MV-4-11 (cell line): ENCODE measurements at places on chromosomes 7 and 10.

DNA sequence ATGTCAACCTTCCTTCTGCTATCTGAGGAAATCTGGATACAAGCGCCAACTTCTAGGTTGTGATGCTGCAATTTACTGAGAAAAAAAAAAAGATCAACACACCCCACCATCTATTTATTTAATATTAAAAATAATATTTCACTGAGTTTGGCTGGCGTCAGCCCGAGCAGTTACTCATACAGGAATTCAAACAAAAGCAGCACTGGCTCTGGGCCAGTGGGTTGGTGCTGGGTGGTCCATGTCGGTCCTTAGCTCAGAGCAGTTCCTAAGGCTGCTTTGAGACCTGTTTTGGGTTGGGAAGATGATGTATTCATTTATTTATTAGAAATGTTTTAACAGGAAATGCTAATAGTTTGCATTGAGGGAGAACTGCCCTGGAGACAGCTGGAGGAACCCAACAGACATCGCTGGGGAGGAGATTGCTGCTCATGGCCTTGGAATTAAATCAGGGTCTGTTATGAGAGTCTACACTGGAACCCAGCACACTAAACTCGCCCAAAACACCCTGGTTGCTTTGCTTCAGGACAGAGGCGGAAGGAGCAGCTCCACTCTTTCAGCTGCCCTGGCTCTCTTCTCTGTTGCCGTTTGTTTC, 36.3 kb upstream of the GOT1 start:
- DNase-seq, result no peak

DNA sequence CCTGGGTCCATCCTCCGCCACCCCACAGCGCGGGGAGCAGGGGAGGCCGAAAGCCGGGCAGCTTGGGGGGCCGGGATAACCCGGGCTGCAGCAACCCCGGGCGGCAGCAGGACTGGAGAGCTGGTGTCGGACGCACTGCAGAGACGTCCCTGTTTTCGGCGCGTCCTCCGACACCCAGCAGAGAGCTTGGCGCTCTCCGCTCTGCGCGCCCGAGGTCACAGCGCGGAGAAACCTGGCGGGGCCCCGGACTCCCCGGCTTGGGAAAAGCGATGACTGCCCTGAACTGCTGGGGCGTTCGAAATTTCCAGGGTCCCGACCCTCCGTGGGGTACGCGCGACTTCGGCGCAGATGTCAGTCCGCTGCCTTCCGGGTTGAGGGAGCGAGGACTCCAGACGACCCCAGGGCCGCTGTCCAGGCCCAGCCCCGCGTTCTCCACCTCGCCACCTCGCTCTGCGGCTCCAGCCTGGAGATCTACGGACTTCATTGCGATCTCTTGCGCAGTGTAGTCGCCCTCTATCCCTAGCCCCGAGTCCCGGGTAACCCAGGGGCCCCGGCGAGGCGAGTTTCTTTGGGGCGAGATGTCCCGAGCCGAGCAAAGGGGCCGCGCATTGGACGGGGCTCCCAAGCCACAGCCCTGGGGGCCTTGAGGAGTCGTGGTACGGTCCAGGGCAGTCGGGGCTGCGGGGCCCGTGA, 617 bp upstream of the FOXI2 start:
- DNase-seq, result no peak

DNA sequence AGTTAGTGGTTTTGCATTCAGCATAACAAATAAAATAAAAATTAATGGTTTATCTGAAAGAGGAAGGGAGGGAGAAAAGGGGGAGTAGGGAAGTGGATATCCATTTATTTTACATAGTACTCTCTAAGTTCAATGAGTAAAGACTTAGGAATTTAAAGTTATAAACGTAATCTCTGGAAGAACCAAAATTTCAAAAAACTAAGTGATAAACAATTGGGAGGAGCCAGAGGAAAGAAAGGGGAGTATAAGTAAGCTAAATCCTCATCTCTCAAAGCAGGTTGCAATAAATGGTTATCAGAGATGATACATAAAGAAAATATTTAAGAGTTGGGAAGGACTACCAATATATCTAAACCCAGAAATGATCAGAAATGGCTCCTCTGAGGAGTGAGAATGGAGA, 46.4 kb downstream of the ANK3 start:
- no peak for DNase-seq

DNA sequence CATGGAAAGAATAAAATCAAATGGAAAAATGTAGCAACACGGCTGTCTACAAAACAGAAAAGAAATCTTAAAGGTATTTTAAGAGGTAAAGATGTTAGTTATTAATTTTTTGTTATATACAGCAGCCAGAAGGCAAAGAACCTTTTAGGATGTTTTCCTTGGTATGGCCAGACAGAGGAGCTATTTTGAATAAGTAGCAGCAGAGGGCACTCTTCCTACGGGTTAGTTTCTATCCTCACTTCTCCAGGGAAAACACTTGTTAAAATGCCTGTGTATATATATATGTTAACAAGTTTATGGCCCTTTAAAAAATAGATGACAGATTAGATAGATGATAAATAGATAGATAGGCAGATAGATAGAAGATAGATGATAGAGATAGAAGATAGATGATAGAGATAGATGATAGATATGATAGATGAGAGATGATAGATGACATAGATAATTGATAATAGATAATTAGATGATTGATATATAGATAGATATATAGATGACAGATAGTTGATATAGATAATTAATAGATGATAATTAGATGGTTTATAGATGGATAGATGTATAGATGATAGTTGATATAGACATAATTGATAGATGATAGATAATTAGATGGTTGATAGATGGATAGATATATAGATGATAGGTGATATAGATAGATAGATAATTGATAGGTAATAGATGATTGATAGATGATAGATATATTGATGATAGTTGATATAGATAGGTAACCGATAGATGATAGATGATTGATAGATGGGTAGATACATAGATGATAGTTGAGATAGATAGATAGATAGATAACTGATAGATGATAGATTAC, 57.8 kb upstream of the WIPF3 start:
- DNase-seq, result peak; percentile 35

GRCh38 chr7:7099584-7100014, 82.7 kb upstream of the C1GALT1 start:
- DNase-seq, result peak; percentile 69

DNA sequence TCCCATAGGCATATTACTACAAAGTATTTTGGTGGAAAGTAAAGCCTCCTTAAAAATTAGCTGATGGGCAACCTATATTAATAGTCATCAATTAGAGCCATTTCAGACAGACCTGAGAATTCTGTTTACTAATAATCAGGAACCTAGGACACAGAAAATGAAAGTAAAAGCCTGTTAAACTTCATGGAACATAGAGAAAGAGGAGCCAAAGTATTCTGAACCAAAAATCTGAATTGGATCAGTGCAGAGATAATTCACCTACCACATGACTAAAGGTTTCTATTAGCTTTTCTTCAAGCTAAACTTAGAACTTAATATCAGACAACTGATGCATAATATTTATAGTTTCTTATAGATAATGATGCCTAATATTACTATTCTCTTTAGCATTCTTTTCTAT, 204.5 kb upstream of the RHOBTB1 start:
- DNase-seq, result no peak

DNA sequence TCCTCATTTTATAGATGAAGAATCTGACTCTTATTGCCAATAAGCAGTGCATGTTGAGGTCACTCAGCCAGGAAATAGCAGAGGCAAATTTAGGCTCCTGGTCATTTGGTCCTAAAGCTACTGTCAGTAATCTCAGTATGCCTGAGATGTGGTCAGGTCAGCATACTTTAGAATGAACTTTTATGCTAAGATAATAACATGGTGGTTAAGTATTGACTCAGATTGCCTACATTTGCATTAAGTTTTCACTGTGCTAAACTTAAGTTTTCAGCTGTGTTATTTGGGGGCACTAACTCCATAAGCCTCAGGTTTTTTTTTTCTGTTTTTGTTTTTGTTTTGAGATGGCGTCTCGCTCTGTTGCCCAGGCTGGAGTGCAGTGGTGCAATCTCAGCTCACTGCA, 35.9 kb upstream of the CCSER2 start:
- no peak for DNase-seq

DNA sequence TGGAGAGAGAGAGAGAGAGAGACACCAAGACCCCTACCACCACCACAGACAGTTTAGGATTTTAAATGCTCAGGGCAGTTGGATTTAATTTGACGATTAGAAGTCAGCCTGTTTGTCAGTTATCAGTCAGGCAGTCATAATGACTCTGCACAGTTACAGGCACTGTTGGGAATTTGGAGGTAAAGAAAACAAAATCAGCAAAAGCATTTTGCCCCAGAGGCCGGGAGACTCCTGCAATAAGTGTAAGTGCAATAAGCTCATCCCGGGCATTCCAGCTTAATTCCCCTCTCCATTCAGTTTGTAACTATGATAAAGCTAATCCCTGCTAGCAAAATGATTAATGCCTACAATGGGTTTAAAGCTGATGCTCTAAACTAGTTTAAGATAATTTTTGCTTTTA, 13.5 kb downstream of the SEMA3C start:
- DNase-seq, result no peak

DNA sequence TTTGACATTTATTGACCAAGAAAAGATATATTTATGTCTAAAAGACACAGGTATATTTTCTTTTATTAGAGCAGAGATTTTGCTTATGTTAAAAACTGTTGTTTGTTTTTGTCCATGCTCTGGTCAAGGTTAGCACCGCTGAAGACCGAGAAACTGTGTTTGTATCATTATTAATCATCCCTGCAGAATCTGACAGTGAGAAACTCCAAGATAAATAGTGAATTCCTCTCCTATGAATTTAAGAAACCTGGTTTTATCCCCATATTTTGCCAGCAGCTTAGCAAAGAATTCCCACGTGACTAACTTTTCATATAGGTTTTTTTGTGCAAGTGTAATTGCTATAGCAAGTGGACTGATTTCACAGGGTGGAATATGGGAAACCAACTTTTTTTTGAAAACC, 77.6 kb downstream of the FRMD4A start:
- DNase-seq, result no peak

- peak; percentile 38 for DNase-seq
Observed at GRCh38 chr10:86960003-86960862, 1.8 kb downstream of the SNCG start.

DNA sequence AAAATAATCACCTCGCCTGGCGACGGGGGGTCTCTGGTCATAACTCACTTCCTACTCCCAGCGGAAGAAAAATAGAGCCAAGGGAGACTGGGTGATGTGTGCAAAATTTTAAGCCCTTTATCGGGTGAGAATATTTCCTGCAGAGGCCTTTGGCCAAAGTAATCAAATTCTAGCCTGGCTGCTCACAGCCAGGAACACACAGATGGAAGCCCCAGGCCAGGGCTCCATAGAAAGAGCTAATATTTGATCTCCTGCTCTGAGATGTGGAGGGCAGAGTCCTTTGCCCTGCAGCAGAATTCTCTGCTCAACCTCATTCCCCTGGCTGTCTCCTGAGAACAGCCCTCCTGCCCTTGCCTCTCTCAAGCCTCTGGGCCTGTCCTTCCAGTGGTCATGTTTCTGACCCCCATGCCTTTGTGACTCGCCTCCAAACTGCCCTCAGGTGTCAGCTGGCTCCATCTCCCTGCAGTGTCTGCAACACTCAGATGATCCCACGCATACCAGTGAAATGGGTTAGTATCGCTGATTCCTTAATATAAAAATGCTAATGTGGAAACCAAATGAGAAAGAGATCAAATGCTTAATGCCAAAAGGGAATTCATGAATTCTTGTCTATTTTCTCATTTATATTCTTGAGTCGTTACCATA, 34.5 kb downstream of the FRMD4A start:
- DNase-seq, result no peak
